ENCODE measurements at places on chromosomes 6 and 20.
A peak's percentile ranks its signal among the peaks of the same experiment; 100 is the strongest.

- DNase-seq, result no peak
Observed at GRCh38 chr20:60497298-60498035, 539.2 kb downstream of the CDH26 start.

DNA sequence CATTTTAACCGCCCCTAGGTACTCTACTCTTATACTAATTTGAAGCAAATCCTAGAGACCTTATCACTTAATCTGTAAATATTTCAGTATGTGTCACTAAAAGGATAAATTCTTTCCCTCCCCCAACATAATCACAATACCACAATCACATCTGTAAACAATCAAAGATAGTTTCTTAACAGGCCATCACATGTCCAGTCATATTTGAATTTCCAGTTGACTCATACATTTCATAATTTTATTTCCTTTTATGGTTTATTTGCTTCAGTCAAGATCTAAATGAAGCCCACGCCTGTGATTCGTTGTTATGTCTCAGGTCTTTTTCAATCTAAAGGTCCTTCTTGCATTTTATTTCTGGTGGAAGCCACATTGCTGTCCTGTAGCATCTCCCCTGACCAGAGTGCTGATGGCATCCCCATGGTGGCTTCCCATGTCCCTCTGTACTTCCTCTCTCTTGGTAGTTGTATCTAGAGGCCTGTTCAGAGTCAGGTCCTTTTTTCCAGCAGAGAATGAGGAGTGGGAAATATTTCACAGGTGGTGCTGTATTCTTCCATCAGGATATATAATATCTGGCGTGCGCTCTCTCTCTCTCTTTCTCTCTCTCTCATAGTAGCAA, 128.6 kb upstream of the SLC22A23 start:
- DNase-seq, result no peak

DNA sequence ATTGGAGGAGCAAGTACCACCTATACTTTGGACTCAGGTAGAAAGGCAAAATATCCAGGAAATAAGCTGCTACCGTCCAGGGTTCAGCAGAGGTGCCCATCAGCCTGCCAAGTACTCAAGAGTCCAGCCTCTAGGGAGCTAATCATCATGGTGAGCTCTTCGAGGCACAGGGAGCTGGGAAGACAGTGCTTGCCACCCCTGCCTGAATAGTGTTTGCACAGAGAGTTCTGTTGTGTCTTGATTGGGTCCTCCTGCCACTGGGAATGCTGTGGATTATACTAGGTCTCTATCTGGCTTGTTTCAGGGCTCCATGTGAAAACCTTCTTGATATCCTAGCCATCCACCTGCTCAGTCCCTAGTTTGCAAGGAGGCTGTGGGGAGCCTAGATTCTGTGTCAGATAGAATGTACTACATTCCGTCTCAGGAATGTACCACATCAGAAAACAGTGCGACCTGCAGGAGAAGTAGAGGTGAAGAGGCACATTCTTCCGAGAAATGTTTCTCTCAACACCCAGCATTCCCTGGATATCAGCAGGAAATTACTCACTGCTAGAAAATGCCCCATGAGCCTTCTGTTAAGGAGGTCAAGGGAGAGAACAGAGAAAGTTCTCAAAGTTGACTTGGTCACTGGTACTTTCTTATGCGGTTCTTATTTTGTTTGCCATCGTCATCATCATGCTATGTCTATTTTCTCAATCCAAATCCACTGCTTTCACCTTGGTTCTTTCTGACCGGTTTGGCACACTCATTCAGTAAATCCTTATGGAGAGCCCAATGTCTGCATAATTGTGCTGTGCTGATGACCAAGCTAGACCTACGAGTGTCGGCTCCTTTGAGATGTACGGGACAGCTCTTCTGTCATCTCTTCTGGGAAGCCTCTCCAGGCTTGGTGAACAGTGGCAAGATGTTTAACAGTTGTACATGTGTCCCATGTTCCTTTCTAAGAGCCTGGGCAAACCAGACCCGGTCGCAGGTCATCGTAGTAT, 30.7 kb downstream of the PTPN1 start:
- no peak for DNase-seq

GRCh38 chr6:165403006-165403595, 93.7 kb upstream of the C6orf118 start:
- DNase-seq, result no peak

DNA sequence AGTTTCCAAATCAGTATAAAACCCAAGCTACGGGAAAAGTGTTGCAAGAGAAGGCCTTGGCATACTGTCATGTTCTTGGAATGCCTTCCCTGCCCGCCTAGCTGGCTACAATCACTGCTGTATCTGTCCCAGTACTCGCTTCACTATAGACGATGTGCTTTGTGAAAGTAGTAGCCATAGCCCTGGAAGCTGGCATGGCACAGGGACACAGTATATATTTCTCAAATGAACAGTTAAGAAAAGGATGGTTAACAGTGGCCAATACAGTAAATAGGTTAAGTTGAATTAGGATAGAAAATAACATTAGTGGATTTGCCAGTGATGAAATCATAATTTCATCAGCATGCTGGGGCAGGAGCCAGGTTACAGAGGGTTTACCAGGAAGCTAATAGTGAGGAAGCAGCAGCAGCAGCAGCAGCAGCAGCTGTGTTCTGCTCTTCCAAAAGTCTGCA, 499.3 kb downstream of the CDKAL1 start:
- no peak for DNase-seq

DNA sequence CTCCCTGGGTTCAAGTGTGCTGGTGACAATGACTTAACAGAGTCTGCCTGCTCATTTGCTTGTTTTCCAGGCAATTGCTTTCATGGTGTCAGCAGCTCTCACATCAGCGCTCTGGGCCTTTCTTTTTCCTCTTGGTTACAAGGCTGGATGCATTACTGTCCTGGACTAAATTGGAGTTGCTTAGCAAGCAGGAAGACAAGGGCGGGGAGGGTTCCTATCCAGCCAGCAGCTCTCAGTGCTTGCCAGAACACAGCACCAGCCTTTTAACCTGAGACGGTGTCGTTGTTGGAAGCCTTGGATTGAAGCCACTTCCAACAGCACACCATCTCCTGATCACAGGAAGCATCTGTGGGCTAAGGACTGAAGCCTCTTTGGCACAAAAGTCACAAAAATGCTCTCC, 606.9 kb downstream of the CDH26 start:
- no peak for DNase-seq

DNA sequence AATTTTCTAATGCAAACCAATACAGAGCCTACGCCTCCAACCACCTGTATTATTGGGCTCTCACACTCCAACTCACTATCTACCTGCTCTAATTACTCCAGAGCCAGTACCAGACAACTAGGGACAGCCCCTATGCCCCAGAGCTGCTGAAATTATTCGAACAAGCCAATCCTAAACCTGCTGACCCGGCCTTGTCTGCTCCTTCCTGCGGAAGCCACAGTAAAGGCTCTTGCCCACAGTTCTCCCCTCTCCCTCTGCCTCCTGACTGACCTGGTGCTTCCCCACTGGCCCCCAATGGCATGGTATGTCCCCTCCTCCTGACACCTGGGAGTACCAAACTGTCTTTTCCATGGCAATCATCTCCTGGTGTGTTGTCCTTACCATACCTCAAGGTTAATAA, 4.1 kb upstream of the TOX2 start:
- DNase-seq, result no peak

- peak; percentile 39 for DNase-seq
Observed at GRCh38 chr6:18510644-18511033, 123.5 kb downstream of the RNF144B start.

- peak; percentile 54 for DNase-seq
Observed at GRCh38 chr6:63636518-63637021, 968 bp downstream of the PHF3 start.

GRCh38 chr6:138275976-138276375, 57.7 kb upstream of the PBOV1 start:
- no peak for DNase-seq

- DNase-seq, result no peak
Observed at GRCh38 chr6:9484686-9485085, 930.2 kb downstream of the TFAP2A start.

GRCh38 chr6:142867988-142868812, 76.8 kb downstream of the HIVEP2 start:
- DNase-seq, result peak; percentile 77

DNA sequence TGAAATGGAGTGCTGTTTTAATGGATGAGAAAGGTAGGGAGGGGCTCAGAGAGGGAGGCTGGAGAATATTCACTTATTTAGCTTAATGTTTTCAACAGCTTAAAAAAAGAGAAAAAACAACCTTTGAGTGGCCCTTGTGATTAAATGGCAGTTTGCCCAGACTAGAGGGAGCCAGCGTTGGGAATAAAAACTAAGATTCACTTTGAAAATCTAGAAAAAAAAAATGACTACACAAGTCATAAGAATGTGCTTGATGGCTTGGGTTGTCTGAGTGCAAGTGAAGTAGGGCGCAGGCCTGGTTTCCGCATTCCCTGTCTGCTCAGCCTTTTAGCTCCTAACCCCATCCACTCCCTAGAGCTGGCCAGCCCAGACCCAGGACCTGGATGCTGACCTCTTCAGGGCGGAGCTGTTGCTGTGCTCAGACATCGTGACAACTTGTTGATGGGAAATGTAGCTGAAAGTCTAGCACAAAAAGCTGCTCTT, 28.9 kb downstream of the UTRN start:
- DNase-seq, result no peak

- no peak for DNase-seq
Observed at GRCh38 chr6:132115714-132116366, 164.7 kb upstream of the CCN2 start.

GRCh38 chr6:38355519-38355918, 284.2 kb downstream of the BTBD9 start:
- no peak for DNase-seq

DNA sequence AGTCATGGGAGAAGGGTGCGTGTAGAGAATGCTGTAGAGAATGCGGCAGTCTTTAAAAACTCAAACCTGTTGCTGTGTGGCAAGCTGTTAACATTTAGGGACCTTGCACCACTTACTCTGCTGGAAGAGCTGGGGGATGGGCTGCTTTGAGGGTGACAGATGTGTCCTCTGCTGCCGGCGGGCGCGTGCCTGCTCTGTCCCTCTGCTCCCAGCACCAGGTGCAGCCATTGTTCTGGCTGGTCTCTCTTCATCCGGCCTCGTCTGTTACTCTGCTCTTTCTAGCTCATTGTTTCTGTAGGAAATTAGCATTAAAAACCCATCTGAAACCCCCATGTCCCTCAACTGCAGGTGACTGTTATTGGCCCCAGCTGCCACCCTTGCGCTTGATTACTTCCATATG, 78.5 kb downstream of the CBFA2T2 start:
- DNase-seq, result no peak

- DNase-seq, result no peak
Observed at GRCh38 chr6:24478903-24479302, 10.5 kb downstream of the GPLD1 start.

GRCh38 chr6:36847152-36847551, 7.9 kb upstream of the CPNE5 start:
- no peak for DNase-seq

DNA sequence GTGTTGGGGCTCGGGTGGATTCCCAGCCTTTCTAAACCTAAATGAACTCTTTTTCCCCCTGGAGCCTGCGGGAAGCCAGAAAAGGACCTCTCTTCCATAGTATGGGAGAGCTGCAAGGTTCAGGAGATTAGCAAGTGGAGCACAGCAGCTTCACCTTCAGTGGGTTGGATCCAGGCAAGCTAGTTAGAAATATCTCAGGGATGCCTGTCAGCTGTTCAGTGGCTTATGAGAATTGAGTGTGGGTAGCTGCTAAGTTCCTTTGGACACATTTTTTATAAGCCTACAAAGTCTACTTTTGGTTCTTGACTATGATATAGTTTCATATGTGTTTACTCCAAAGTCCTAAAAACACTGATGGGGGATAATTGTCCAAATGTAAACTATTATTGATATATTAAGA, 642.1 kb downstream of the EPM2A start:
- no peak for DNase-seq

GRCh38 chr6:73631849-73632248, 21.9 kb downstream of the SLC17A5 start:
- DNase-seq, result no peak

DNA sequence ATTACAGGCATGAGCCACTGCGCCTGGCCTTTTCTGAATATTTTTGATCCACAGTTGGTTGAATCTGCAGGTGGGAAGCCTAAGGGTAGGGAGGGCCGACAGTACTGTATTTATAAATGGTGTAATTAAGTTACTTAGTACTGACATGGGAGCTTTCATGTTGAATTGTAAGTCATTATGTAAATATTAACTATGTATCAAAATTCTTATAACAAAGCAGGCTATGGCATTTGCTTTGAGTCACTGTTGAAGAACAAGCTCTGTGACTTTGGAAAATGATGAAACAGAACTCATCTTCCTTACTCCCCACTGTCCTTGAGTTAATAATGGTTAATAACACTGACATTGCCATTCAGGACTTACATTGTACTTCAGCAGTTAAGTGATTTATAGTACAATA, 63.0 kb upstream of the TXNDC5 start:
- no peak for DNase-seq

DNA sequence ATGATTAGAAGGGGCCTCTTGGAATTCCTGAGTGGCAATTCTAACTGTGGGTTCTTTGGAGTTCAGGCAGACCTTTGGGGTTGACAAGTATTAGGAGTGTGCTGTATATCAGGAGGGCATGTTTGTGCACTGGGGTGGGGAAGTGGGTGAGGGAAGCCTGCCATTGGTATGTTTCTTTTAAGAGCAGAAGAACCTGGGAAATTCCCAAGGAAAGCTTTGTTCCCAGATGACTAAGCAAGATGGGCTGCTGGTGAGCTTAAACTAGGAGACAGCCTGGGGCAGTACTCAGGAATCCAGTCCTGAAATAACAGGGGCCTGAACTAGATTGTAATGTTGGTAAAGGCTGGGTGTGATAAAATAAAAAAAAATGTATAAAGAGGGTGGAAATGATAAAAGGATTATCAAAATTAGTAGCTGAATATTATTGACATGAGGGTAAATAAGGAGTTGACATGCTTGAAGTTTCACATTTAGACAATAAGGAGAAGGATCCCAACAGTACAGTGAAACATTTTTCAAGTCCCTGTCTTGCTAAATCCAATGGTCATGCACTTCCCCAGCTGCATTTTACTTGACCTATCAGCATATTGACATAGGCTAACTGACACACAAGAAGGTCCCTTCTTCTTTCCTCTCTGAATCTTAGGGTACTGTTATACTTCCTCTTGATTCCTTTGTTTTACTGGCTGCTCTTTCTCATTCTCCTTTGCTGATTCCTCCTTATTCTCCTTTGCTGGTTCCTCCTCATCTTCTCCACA, 18.4 kb upstream of the IFNGR1 start:
- no peak for DNase-seq

- DNase-seq, result no peak
Observed at GRCh38 chr20:32358632-32358882, 426 bp downstream of the ASXL1 start.

DNA sequence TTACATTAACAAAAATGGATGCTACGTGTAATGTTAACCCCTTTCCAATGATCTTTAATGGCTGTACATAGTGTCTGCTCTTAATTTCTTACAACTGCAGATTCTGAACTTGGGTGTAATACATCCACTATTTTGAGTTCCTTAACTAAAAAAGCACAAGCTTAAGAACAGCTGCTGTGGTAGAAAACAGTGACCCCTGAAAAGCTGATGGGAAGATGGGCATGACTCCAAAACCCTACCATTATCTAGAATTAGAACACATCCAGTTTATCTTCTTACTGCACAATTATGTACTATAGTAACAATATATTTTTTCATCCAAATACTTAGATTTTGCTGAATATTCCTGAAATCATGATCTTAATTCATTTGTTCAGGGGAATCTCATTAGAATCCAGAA, 49.3 kb downstream of the LYRM4 start:
- no peak for DNase-seq
